ENCODE measurements at places on chromosomes 5 and 9.

GRCh38 chr5:32707418-32707997, 3.6 kb upstream of the NPR3 start:
- DNase-seq = no peak

DNA sequence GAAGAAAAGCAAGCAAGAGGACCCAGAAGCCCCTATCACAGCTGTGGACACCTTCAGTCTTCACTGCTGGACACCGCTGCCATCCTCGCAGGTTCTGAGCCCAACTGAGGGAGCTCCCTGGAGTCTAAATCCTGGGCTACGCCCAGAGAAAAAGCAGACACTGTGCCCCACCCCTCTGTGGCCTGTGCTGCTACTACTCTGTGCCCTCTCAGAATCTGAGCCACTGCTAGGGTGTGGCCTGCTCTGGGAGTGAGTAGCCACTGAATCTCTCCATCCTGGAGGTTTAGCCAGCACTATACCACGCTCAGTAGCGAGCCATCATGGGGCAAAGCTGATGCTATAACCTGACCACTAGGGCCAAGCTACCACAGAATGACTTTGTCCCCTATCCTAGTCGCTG, 338.2 kb downstream of the NPR3 start:
- DNase-seq = no peak

GRCh38 chr5:179852993-179853547, 5.5 kb downstream of the MRNIP start:
- DNase-seq = no peak

GRCh38 chr5:9350301-9350797, 195.5 kb downstream of the SEMA5A start:
- DNase-seq = no peak

- DNase-seq = peak; percentile 51
Observed at GRCh38 chr5:37738057-37738691, 101.7 kb downstream of the GDNF start.

DNA sequence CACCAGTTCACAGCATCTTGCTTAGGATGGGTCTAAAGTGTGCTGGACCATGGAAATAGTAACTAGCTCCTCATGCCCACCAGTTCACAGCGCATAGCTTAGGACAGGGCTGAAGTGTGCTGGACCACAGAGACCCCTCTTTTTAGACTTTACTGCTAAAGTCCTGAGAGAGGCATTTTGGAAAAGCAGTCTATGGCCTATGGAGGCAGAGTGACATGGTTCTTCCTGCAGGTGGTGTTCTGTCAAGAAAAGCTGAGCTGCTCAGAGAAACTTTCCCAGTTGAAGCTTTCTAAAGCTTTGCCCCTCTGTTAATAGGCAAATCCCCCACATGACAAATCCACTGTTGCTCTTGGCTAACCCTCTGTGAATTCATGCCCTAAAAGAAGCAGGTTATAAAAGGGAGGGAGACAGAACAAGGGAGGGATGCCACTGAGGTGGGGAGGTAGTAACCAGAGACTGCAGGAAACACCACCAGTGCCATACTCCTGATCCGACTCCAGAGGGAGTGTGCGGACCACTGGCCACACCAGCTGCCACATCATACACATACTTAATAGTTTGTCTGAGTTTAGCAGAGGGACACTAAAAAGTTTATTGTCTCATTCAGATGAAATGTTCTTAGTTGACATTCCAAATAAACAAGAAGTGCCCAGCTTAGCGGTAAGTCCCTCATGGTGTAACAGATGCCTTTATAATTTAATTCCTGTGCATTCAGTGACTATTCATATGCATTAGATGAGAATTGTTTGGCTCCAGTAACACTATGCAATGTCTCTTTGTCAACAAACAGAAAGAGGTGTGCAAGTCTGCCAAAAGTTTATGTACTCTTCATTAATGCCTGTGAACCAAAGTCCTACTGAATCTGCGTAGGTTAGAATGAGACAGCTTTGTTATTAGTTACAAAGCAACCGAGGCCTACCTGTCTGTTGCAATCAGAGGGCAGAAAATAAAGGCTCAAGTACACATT, 236.2 kb upstream of the NFIL3 start:
- no peak for DNase-seq

GRCh38 chr5:169020102-169020501, 280.8 kb downstream of the SLIT3 start:
- no peak for DNase-seq

DNA sequence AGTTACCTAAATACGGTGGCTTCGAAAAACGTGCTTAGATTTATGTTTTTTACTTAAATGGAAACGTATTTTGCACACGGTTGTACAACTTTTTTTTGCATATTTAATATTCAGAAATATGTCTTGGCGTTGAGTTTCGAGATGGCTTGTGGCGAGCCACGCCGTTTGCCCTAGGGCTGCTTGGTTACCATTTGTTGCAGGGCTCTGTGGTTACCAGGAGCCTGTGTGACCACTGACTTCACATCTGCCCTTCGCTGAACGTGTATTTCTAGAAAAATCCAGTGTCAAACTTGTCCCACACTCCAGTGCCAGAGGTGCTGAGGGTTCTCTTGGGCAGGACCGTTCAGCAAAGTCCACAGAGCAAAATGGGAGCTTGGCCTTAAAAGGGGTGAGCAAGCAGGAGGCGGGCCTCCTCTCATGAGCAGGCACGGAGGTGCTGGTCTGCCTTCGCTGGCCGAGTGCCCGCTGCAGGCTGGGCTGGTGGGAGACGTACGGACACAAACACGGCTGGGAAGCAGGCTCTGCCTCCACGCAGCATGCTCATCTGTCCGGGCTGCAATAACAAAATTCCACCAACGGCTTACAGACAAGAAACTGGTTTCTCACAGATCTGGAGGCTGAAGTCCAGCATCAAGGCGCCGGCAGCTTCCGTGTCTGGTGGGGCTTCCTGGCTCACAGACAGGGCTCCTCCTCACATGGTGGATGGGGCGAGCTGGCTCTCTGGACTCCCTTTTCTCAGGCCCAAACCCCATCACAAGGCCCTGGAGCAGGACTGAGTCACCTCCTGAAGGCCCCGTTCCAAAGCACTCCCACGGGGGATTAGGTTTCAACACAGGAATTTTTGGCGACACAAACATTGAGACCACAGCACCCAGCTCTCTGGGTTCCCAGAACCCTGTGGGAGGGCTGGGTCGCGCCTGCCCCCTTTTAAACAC, 5.4 kb downstream of the MRPL36 start:
- DNase-seq = no peak

DNA sequence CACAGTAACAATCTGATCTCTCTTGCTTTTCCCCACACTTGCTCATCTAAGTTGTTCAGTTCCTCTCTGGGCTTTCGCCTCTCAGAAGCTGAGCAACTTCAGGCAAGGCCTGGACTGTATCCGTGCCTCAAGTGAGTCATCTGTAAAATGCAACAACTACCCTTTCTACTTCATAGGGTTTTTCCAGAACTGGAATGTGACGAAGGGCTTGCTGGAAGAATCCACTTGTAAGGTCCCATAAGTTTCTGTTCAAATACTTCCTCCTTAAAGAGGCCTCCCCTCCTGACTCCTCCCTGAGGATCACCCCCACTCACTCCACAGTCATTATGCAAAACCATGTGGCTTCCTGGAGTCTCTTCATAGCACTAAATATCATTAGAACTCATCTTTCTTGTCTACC, 17.5 kb upstream of the INSYN2B start:
- no peak for DNase-seq

GRCh38 chr9:77175151-77175550, 2.2 kb upstream of the VPS13A start:
- no peak for DNase-seq

DNA sequence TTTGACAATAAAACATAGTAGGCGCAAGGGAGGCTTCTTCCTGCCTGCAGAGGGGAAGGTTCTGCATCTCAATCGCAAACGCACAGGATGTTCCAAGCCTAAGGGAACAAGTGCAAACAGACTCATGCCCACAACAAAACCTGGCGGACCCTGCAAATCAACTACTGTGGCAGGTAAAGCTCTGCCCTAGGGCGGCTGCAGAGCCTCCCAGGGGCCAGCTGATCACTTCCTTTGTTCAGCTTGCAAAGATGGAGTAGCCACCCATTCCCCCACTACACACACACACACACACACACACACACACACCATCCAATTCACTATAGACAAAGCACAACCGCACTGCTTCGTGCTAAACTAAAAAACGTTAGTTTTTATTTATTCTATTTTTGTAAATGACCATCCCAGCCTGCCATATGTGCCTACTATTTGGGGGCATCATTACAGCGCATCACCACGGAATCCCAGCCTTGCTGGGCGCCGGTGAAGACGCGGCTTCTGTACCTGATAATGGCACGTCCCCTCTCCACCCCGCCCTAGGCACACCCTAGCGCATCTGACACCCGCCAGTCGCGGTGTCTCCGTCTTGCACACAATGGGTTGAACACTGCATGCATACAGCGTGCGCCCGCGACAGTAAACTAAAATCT, 57.6 kb downstream of the DPYSL3 start:
- no peak for DNase-seq

DNA sequence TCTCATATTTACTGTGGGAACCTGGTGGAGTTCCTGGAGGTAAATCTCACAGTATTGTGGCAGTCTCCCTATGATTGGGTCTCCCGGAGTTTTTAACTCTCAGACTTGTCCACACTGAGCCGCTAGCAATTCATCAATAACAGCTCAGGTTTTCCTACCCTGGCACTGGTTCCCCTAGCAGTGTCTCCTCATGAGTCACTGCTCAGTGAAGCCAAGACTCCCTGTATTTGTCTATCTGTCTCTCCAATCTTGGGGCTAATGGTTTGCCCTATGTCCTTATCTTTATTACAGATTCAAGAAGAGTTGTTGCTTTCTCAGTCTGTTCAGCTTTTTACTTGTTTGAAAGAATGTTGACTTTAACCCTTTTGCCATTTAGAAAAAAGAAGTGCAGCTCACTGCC, 176.7 kb upstream of the FGF10 start:
- no peak for DNase-seq

- no peak for DNase-seq
Observed at GRCh38 chr5:175671013-175671412, 13.1 kb downstream of the HRH2 start.

DNA sequence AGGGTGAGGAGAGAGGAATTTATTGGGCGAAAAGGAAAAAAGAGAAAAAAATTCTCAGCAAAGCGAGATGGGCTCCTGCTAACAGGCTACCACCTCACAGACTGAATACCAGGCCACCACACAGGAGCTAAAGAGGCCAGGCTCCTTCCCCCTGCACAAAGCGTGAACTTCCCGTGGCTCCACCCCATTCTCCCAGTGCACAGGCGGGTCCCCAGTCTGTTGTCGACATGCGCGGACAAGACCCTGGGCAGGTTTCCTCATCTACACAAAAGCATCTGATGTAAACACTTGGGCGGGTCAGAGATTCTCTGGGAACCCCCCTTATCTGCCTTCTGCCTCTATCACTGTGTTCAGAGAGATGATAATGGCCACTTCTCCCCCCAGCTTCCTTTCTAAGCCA, 34.2 kb downstream of the IL31RA start:
- no peak for DNase-seq

DNA sequence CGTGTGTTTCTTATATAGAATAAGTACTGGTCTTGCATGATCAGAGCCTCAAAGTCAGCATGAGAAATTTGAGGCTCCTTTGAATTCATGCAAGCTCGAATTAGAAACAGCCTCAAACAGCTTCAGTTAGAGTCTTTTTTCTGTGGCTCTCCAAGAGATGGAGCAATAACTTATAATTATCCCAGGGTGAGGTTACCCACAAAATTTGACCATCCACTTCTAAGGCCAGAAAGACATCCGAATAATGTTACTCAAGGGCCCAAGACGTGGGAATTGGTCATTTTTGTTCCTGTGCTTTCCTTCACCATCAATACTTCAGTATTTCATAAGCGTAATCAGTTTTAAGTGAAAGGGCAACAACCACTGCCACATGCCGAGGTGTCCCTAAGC, 89.7 kb downstream of the DAPK1 start:
- no peak for DNase-seq

DNA sequence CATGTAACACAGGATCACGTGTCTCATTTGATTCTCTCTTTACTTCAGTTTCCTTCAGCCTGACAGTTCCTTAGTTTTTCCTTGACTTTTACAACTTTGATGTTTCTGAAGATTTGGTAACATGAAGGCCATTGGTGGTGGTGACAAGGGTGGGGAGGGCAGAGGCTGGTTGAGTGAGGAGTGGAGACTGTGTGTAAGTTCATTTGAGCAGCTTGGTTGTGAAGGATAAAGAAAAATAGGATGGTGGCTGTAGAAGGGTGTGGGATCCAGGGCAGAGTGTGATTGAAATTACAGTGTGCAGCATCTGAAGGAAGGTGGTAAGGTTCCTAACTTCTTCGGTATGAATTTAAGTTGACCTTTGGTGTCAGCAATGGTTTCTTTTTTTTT, 20.4 kb downstream of the SUB1 start:
- no peak for DNase-seq

GRCh38 chr9:136655536-136656182, 7.1 kb upstream of the EGFL7 start:
- no peak for DNase-seq

DNA sequence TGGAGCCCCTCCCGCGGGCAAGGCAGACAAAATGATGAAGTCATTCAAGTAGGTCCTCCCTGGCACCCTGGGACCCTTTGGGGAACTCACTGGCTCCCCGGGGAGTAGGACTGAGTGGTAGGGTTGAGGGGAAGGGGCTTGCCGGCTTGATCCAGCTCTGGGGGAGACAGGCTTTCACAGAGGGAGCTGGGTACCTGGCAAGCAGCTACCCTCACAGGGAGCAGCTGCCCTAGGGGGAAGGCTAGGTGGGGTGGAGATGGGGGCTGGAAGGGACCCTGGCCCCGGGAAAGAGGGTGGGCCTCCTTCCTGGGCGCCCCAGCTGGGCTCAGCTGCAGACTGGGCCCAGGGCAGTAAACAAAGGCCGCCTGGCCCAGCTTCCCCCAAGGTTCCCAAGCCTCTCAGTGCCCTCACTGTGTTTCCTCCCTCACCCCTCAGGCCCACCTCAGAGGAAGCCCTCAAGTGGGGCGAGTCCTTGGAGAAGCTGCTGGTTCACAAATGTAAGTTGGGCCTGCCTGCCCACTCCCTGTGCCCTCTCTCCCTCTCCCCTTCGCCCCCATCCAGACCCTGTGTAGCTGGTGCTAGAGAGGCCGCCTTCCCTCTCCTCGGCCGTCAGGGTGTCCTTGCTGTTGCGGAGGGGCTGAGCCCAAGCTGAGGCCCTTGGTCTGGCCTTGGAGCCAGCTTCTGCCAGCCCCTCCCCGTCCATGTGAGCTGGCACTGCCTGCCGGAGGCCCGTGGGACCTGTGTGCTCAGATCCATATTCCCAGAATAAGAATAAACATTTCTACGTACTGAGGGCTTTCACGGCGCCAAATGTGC, 131.2 kb downstream of the RGS3 start:
- DNase-seq = no peak

GRCh38 chr9:128972956-128973355, 25.5 kb downstream of the NUP188 start:
- no peak for DNase-seq

DNA sequence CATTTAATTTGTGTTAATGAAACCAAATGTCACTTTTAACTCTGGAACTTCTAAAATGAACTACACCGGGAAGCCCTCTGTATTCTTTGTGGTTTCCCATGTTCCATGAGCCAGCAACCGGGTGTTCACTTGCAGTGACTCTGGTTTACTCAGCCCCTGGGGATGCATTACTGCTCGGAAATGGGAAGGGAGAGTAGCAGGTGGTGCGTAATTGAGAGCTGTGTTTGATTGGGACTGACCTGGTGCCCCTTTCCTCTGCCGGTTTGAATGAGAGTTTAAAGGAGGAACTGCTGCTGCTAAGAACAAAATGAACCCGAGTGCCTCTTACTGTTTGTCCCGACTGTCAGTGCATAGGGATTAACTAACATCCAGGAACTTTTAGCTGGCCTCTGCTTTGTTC, 100.1 kb upstream of the DHFR start:
- no peak for DNase-seq
